GF-D8 (cell line): ENCODE measurements at places on chromosomes 2 and 18.
A peak's percentile ranks its signal among the peaks of the same experiment; 100 is the strongest.

GRCh38 chr2:130911482-130911881 is 74.8 kb downstream of the ARHGEF4 start:
- no peak for DNase-seq

GRCh38 chr2:230324503-230324902 is 2.5 kb upstream of the SP140L start:
- DNase-seq = no peak

GRCh38 chr18:9016633-9017166 is 85.8 kb upstream of the NDUFV2 start:
- DNase-seq = no peak

GRCh38 chr18:71784777-71785176 is 759.4 kb downstream of the CBLN2 start:
- no peak for DNase-seq

DNA sequence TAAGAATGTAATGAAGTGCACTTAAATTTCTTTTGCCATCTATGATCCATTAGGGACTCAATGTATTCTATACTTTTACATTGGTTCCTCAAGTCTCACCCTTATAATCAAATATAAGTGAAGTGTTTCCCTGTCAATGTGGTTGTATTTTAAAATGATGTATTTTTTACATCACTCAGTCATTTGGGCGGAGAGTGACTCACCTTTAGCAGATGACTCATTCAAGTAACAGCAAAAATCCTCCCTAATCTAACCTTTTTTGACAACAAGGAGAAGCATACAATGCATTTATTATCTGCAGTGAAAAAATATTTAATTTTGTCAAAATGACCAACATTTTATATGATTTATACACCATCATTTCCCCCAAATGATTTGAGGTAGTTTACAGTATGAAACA is 94.4 kb downstream of the FANCL start:
- DNase-seq = no peak

DNA sequence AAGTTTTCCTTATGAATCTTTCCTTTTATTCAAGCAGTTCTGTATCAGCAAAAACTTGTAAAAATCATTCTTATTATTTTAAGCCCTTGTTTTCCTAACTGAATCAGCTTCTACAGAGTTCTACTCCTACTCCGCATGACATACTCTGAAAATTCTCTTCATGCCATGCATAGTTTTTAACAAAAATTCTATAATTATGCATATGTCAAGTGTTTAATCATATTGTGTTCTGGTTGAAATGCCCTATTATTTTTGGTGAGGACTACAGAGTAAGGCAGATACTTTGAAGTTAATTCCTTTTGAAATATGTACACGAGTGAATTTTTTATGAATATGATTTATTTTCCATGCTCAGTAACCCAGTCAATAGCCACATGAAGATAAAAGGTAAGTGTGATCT is 28.8 kb downstream of the ANKRD30B start:
- DNase-seq = no peak

DNA sequence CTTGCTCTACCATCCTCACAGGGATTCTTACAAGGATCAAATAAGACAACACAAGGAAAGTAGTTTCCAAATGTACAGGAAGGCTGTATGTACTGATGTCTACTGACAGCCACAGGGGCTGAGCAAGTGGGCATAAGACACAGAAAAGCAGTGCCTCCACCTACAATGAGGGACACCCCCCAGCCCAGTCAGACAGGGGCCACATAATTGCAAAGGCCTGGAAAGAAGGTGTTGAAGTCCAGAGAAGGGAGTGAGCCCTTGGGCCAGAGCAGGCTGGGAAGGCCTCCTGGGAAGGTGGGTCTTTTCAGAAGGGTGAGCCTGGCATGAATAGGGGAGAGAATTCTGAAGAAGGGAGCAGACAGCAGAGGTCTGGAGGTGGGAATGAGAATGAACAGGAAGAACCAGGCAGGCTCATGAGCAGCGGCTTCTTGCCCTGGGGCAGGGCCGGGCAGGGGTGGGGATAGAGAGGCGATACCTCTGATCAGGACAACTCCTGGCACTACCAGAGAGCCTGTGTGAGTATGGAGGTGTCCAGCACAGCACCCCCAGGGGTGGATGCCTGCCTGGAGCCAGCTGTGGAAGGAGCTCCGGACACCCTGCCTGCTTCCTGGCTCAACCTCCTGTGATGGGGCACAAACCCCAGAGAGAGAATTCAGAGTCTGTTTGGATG is 30.1 kb downstream of the HS1BP3 start:
- no peak for DNase-seq

GRCh38 chr2:162556996-162557395 is 213.1 kb downstream of the GCA start:
- DNase-seq = no peak

- DNase-seq = no peak
These were observed 298.6 kb downstream of the SUCLG1 start for GRCh38 chr2:84160453-84160852.

DNA sequence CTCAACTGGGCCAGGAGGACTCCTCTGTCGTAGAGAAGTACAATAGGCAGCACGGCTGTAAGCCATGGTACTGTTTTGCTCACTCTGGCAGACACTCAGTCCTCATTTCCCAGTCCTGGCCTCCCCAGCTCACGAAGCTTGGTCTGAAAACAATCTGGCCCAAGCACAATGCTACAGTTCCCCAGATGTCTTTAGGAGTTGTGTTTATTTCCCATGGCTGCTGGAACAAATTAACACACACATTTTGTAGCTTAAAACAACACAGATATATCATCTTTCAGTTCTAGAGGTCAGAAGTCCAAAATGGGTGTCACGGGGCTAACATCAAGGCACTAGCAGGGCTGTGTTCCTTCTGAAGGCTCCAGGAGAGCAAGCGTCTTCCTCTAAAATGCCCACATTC is 13.0 kb downstream of the FABP1 start:
- DNase-seq = no peak

GRCh38 chr2:64017811-64018700 is 1.2 kb downstream of the VPS54 start:
- peak; percentile 23 for DNase-seq

- no peak for DNase-seq
These were observed 179.3 kb downstream of the FIGN start for GRCh38 chr2:163556511-163556910.

- peak; percentile 17 for DNase-seq
These were observed 175.8 kb downstream of the LOXHD1 start for GRCh38 chr18:46481048-46481846.

DNA sequence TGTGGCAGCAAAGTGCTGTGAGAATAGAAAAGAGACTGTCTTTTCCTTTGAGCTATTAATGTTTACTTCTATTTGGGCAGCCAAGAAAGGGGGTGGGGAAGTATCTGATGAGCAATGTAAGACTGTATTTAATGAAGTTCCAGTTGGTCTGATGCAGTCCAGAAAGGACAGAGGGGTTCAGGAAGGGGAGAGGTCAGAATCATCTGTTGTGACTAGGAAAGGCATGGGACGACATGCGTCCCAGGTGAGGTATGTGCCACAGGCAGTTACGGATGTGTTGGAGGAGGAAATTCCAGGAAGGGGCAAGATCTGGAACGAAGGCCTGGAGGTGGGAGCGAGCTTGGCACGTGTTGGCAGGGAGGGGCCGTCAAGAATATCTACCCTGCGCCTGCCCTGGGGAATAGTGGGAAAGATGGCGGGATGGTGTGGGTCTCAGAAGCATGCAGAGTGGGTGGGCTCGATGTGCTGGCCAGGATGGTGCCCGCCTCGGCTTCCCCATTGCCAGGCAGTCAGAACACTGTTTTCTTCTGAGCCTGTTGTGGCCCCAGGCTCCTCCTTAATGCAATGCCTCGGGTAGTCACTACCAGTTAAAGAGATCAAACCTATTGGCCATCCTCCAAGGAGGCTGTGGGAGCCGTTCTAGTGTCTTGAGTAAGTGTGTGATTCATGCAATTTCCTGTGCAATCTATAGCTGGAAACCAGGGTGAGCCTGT is 57.8 kb upstream of the TXNDC2 start:
- peak; percentile 99 for DNase-seq

GRCh38 chr2:173288561-173288960 is 66.1 kb upstream of the CDCA7 start:
- DNase-seq = no peak

DNA sequence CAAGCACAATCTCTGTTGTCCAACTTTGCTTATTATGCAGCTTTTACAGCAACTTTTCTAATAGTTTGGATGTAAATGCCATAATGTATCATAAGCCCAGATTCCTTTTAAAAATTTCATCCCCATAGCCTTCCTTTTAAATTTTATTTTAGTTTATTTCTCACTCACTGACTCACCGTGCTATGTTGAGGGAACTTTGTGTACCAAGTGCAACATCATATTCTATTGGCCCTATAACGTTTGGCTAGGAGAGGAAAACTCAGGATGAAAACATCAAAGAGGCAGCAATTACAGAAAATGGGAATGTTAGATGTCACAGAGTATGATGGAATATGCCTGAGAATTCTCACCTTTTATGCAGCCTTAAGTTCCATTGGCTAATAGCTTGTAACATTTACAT is 135.5 kb downstream of the LCLAT1 start:
- DNase-seq = no peak

DNA sequence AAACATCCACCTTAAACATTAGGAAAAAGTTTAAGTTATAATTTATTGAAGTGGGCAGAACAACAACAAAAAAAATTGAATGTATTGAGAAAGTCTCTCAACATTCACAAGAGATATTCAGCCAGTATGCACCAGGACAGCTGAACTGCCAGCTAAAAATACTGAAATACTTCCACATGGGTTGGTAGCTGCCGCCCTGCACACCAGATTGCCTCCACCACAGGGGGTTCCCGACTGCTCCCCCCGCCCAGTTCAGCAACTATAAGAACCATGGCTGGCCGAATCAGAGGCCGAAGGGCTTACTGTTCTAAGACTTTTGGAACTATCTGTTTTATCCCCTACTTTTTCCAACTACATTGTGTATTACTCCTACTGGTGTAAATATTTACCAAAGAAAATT is 150.0 kb upstream of the LRP1B start:
- no peak for DNase-seq

DNA sequence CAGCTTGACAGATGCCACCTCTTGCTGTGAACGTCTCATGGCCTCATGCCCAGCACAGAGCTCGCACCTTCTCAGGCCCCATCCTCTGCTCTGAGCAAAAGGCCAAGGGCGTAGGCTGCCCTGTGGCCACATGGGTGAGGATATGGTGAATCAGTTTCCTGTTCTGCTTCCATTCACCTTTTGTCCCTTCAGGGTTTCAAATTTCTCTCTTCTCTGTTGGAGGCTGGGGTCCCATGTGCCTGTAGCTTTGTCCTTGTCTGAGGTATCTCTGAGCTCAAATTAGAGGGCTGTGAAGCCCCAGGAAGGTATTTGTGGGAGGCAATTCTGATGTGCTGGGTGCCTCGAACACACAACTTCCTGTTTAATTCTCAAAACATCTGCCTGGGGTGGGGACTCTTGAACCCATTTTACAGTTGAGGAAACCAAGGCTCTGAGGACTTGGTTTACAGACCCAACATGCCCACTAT is 29.0 kb downstream of the ZAP70 start:
- no peak for DNase-seq

GRCh38 chr2:105597806-105598803 is 146.6 kb upstream of the NCK2 start:
- DNase-seq = no peak

GRCh38 chr2:111239107-111239506 is 118.4 kb downstream of the BCL2L11 start:
- DNase-seq = no peak

- no peak for DNase-seq
These were observed 32.9 kb downstream of the KCNK3 start for GRCh38 chr2:26725521-26725820.

DNA sequence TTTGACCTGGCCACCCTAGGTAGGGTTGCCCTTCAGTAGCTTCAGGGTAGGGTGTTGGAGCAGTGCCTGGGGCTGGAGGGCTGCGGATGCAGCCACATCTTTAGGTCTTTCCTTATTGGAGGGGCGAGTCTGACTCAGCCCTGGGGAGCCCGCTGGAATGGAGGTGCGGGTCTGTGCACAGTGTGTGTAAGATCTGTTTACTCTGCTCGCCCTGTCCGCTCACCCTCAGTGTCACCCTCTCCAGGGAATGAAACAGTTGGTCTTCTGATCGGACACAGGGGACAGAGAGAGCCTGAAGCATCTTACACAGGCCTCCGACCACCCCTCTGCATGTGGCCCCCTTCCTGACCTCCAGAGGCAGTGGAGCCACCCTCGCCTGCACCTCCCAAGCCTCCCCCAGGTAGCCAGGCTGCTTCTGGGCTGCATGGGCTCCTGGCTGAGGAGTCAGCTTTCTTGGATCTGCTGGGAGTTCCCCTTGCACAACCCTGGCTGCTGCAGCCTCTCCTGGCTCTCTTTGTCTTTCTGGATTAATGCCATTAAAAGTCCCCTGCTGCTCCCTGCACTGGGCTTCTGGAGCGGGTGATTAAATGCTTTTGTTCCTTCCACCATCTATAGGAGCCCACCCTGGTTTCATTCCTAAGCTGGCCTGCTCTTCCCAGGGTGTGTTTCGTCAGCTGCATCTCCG is 82.6 kb downstream of the ASB1 start:
- no peak for DNase-seq

DNA sequence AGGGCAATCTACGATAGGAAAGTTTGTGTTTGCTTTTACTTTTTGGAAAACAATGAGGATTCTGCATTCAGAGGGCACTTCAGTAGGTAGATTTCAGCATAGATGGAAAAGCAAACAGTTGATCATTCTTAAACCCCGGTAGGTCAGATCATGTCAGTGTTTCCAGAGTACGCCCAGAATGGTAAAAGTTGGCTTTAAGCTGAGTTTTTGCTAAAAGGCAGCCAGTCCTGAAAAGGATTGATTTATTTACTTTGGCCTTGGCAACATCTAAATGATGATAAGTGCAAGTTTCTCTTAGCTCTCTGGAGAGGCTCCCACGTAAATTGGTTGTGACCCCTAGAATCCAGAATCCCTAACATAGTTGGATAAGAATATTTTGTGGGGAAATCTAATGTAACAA is 168.0 kb downstream of the DIS3L2 start:
- no peak for DNase-seq

DNA sequence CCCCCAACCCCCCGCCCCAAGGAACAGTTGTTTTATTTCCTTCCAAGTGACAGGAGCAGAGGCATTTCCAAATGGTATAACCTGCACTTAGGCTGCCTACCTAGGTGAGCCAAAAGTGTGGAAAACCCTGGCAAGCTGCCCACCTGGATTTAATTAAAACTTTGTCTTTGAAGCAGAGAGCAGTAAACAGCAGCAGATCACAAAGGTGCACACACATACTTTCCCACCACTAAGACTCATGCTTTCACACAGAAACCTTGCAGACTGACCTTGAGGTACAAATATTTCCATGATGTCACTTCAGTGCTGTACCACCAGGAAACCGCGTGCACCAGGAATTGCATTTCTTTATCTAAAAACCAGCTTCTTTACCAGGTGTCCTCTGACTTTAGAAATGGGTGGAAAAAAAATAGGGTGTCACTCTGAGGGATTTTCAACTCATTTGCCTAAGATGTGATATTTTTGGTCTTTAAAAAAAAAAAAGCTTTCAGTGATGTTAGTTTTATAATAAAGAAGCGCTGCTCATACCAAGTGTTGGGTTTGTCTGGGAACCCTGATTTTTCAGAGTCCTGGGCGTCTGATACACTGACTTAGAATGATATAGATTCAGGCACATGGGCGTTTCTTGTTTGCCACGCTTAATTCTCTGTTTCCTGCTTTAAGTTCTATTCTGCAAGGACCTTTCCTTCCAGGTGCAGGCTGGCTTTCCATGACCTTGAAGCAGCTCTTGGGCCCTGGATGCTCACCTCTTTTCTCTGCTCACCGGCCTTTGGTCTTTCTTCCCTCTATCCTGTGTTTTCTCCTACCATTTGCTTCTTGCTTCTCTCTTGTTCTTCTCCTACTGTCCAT is 70.7 kb upstream of the BCL2L11 start:
- DNase-seq = no peak
